ENCODE measurements at places on chromosomes 16 and 17.
A peak's percentile ranks its signal among the peaks of the same experiment; 100 is the strongest.

- DNase-seq = no peak
Observed at GRCh38 chr17:34930283-34930682, 31.0 kb downstream of the CCT6B start.

DNA sequence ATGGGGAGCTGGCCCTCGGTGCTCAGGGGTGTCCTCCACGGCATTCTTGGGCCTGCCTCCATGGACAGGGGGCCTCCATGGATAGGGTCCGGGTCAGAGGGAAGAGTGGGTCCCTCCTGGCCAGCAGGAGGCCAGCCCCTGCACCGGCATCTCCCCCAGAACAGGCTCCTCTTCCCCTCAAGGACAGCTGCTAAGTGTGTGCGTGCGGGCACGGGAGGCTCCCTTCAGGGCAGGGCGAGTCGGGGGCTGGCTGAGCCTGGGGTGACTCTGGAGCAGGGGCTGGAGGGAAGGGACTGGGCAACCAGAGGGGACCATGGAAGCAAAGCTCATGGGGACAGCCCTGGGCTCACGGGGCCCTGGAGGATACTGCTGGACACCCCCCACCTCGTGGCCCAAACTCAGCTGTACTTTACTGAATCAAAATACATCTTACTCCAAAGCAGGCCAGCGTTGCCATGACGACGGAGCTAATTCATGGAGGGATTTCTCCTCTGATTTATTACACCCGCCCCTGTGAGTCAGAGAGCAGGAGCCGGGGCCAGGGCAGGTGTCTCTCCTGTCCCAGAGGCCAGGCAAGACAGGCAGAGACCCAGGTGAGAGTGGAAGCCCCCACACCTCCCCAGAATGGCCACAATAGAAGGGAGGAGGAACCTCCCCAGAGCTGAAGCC lies 2.1 kb downstream of the CASKIN1 start:
- no peak for DNase-seq

- no peak for DNase-seq
Observed at GRCh38 chr16:84446596-84447392, 57.7 kb downstream of the MEAK7 start.

DNA sequence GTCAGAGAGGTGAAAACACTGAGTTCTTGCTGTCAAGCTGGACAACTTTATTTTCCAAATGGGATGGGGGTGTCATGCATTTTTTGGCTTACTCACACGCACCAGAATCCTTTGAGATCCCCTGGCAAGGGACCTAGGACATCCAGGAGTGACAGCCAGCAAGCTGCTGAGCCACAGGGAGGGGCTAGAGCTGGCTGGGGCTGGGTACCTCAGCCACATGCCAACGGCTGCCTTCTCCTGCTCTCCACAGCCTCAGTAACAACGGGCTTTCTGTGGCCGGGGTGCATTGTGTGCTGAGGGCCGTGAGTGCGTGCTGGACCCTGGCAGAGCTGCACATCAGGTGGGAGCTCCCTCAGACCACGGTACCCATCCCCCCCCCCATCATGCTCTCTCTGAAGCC lies 47.6 kb downstream of the NLRC5 start:
- no peak for DNase-seq

- no peak for DNase-seq
Observed at GRCh38 chr17:64075913-64076312, 54.0 kb downstream of the ERN1 start.

GRCh38 chr17:50565402-50566350 lies 5.2 kb downstream of the CACNA1G start:
- peak; percentile 17 for DNase-seq

DNA sequence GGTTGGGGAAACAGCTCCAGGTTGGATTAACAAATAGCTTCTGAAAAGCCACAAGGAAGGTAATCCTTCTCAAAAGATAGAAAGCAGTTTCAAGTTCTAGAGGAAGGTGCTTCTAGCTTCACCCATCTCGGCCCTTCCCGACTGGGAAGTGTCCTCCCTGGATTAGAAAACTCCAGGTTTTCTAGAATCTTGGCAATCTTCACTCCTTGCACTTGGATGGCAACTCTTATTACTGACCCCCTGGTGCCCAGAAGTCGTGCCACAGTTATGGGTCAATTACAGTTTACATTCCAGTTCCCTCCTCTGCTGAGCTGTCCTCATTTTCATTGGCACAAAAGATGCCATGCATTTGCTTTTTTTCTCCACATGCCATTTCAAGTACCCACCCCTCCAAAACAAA lies 65.6 kb downstream of the SMG6 start:
- no peak for DNase-seq

DNA sequence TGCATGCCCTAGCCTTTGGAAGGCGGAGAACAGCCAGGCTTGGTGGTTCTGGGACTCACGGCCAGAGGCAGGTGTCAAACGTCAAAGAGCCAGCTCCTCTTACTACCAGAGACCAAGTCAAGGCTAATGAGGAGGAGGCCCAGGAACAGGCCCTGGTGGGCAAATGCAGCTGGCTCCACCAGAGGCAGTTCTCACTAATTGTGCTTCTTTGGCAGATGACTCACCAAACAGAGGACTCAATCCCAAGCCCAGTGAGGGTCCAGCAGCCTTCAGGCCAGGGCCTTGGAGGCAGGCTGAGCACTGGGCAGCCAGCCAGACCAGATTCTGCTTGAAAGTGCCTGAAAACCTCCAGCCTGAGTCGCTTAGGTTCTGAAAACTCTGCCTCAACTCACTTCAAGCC lies 336.5 kb upstream of the CDH5 start:
- no peak for DNase-seq
